ENCODE measurements at places on chromosomes 5 and 9.

- no peak for DNase-seq
Observed at GRCh38 chr9:72875221-72875620, 77.6 kb downstream of the ALDH1A1 start.

- no peak for DNase-seq
Observed at GRCh38 chr5:135193213-135194125, 159.4 kb upstream of the PITX1 start.

DNA sequence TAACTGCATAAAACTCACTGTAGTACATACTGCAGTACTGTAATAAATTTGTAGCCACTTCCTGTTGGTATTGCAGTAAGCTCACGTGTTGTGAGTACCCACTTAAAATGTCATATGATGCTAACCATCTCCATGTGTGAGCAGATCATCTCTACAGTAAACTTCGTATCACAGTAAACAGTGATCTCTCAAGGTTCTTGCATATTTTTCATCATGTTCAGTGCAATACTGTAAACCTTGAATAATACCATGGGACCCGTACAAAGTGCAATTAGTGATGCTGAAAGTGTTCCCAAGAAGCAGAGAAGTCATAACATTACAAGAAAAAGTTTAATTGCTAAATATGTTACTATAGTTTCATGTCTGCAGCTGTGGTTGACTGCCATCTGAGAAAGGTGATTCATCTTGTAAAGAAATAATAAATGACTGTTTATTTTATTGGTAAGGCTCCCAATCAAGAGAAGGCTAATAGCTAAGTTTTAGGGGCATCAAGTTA lies 253.8 kb upstream of the POU5F2 start:
- no peak for DNase-seq

- no peak for DNase-seq
Observed at GRCh38 chr5:163951069-163951468, 445.6 kb downstream of the MAT2B start.

- DNase-seq, result no peak
Observed at GRCh38 chr5:1782385-1783215, 17.0 kb downstream of the MRPL36 start.

GRCh38 chr9:22813529-22813928 lies 366.9 kb downstream of the DMRTA1 start:
- DNase-seq, result no peak

DNA sequence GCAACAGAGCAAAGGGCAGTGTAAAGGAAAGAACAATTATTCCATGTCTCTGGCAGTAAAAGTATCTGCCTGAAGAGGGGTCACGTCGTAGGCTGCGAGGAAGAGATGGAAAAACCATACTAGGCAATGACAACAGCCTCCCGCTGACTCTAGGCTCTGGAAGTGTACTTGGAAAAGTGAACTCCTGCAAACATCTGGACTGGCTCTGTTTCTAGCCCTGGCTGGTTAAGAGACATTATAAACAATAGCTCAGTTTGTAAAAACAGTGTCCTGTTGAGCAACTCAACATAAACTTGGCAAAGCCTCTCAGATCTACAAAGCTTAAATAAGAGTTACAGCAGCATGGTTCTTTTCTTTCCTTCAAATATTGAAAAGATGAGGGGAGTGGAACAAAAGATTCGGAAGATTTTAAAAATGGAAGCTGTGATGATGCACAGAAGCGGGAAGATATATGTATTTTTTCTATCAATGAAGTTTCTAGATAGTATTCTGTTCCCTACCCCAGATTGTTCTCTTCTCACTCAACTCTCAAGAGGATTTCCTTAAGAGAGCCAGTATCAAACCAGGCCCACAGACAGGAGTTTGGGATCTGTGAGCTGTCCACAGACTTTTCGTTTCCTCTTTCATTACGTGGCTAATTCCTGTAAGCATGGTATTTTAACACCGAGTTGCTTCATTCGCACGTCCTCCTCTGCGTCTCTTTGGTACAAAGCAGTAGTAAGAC lies 79.4 kb downstream of the SPTLC1 start:
- DNase-seq, result no peak

GRCh38 chr5:102792705-102793104 lies 37.6 kb downstream of the PAM start:
- DNase-seq, result no peak

GRCh38 chr5:151664694-151665585 lies 21.8 kb downstream of the SPARC start:
- DNase-seq, result no peak

- DNase-seq, result no peak
Observed at GRCh38 chr5:122173474-122174415, 44.4 kb downstream of the ZNF474 start.

DNA sequence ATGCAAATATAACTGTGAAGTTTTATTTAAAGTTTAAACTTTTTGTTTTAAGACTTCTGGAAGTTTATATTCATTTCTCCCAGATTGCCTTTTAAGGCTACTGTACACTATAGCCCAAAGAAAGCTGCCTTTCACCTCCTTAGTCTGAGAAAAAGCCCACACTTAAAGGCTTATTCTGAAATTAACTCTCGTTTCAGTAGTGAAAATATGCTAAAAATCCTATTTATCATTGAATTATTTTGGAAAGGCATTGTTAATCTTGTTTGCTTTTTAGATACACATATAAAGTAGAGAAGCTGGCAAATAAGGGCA lies 3.3 kb upstream of the PURA start:
- DNase-seq, result no peak

DNA sequence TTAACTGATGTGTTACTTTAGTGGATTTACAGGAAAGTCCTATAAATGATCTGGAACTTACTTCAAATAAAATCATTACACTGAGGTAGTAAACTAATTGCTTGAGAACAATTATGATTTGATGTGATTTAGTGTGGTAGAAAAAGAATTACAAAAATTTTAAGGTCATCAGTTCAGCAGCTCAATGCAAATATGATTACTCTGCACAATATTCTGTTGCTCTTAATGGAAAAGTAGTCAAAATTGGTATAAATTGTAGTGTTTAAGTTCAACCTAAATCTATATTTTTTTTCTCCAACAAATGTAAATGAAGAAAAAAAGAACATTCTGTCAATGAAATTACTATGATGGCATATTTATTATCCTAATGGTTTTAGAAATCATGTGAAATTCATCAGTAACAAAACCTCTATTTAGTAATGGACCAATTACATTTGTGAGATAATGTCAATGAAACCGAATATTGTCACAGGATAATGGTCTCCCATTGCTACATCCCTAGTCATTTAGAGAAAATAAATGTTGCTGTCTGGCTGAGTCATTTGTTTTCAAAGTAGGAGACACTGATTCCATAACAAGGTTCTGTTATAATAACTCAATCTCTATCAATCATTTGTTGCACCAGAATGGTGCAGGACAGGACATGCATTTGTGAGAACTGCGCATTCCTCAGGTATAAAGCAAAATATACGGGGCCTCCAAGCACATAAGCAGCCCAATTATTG lies 177.1 kb downstream of the NFIB start:
- DNase-seq, result no peak

DNA sequence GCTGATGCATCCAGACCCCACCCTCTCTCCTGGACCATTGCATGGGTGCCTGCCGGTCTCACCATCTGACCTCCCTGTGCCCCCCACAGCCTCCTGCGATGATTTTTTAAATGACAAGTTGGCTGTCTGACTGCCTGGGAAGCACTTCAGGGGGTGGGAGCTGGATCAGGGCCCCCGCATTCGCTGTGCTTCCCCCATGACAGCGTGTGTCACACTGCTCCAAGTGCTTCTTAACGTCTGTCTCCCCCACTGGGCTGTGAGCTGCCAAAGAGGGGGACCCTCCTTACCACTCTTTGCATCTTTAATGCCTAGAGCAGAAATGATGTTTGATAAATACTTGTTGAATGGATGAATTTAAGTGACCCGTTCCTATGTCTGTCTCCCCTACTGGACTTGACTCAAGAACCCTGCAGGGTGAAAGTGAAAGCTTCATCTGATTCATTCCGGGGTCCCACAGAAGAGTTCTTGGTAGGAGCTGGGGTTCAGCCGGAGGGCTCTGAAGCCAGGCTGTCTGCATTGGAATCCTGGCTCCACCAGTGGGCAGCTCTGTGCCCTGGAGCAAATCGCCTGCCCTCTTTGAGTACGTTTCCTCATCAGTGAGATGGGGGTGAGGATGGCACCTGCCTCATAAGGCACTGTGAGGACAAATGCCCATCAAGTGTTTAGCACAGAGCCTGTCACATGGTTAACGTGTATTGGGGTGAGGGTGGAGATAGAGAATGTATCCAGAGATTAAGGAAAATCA lies 7.6 kb upstream of the EGR1 start:
- DNase-seq, result no peak

- no peak for DNase-seq
Observed at GRCh38 chr5:171462136-171462927, 42.9 kb downstream of the FGF18 start.

All from RCC 7860 (cell line).